ENCODE measurements at places on chromosomes 7 and 10.

- DNase-seq: no peak
These were observed 16.5 kb downstream of the CDC123 start for GRCh38 chr10:12212454-12212853.

- peak; percentile 58 for DNase-seq
These were observed 243.5 kb upstream of the ZNF32 start for GRCh38 chr10:43892062-43892770.

- no peak for DNase-seq
These were observed 56.6 kb upstream of the BET1 start for GRCh38 chr7:94060752-94061151.

DNA sequence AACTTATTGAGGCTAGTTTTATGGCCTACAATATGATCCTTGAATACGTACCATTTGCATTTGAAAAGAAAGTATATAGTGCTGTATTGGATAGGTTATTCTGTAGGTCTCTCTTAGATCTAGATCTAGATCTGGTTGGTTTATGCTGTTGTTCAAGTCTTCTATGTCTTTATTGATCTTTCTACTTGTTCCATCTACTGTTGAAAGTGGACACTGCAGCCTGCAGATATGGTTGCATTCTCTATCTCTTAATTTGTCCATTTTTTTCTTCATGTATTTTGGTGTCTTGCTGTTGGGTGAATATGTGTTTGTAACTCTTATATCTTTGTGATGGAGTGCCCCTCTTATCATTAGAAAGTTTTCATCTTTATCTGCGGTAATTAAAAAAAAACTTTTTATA is 139.4 kb upstream of the PCDH15 start:
- no peak for DNase-seq

DNA sequence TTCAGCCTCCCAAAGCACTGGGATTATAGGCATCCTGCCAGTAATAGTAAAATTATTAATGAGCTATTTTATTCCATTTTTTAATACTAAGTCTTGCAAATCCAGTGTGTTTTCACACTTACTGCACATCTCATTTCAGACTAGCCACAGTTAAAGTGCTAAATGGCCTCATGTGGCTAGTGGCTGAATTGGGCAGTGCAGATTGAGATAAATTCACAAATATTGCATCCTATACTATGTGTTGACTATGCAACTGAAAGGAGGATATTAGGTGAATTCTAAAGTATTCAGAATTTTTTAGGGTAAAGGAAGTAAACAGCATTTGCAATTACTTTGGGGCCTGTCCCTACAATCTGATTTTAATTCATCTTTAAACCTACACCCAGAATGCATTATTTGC is 10.2 kb downstream of the APBB1IP start:
- DNase-seq: no peak

- DNase-seq: no peak
These were observed 227.1 kb downstream of the KCNMA1 start for GRCh38 chr10:77410523-77410922.

- DNase-seq: no peak
These were observed 57.3 kb upstream of the TES start for GRCh38 chr7:116153050-116153449.

GRCh38 chr10:129760416-129760815 is 203.7 kb downstream of the EBF3 start:
- no peak for DNase-seq

GRCh38 chr7:156778668-156779067 is 114.3 kb downstream of the LMBR1 start:
- no peak for DNase-seq

GRCh38 chr10:31011665-31012022 is 20.0 kb downstream of the ZNF438 start:
- DNase-seq: no peak
